Stimulated activated CD4-positive, alpha-beta T cell treated with anti-CD3 and anti-CD28 coated beads, Interleukin-4, amount 100 ng/mL, for 48 hours (primary cell): ENCODE measurements at places on chromosomes 7 and 10.

DNA sequence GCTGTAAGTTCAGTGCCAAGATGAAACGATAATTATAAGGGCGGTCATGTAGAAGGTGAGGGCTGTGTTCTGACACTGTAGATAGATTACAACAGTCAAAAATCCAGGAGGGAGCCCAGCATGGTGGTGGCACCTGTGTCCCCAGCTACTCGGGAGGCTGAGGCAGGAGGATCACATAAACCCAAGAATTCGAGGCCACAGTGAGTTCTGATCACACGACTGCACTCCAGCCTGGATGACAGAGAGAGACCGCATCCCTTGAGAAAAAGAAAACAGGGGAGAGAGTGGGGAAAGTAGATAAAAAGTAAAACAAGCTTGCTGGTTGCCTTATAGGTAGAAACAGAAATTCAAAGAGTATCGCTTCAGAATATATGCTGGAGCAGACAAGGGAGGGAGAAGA is 52.1 kb downstream of the KCNH2 start:
- DNase-seq: no peak

GRCh38 chr10:3067118-3067858 is at the start of gene PFKP:
Gene PFKP (plus strand): TSS chr10:3067548. CDS start chr10:3067596, 48 bp downstream.
- peak; percentile 59 for DNase-seq

GRCh38 chr7:80347173-80347572 is 164.7 kb downstream of the GNAT3 start:
- DNase-seq: no peak

- DNase-seq: no peak
Observed at GRCh38 chr10:111118758-111119157, 41.9 kb downstream of the ADRA2A start.

DNA sequence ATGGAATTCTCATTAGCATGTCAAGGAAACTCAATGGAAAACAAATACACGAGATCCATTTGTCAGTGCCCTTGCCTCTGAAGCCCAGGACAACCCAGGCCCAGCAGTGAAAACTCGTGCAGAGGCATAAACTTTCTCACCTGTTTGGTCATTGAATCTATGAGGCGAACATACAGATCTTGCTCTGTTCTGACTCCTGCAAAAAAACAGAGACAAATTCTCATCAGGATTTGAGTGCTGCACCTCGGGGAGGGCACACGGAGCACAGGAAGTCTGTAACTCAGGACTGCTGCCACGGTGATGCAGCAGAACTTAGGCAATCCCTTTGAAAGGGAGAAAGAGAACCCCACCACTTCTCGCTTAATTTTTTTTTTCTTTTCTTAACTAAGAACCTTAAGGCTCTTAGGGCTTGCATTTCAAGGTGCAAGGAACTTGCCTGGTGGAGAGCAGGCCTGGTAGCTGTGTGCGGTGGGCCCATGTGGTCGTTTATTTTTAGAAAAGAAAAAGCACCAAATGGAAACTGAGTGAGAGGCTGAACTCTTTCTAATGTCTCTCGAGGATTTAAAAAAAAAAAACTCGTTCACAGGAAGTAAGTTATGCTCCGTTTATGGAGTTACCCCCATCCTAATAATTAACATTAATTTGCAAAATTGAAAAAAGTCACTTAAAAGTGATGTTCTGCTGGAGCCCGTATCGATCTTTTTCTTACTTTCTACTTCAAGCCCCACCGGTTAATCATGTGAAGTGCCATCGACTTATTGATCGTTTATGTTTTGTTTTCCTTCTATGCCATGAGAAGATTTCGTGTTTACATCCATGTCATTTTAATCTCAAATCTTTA is 1.8 kb downstream of the EBF3 start:
- no peak for DNase-seq

- no peak for DNase-seq
Observed at GRCh38 chr7:10468908-10469307, 504.8 kb upstream of the PHF14 start.

DNA sequence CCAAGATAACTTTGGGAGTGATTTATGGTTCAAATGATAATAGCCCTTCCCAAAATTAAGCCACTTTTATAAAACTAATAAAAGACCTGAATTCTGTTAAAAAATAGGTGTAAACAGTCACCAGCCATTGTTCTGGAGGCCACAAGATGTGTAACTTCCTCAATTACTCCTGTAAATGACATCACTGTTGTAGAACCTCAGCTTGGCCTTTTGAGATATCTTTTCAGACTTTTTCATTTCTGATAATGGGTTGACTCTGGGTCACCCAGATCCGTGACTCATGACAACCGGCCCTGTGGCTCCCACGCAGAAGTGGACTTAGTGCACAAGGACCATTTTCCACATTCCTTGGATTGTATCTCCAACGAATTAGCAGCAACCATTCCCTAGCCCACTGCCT is 106.6 kb downstream of the DKK1 start:
- no peak for DNase-seq

DNA sequence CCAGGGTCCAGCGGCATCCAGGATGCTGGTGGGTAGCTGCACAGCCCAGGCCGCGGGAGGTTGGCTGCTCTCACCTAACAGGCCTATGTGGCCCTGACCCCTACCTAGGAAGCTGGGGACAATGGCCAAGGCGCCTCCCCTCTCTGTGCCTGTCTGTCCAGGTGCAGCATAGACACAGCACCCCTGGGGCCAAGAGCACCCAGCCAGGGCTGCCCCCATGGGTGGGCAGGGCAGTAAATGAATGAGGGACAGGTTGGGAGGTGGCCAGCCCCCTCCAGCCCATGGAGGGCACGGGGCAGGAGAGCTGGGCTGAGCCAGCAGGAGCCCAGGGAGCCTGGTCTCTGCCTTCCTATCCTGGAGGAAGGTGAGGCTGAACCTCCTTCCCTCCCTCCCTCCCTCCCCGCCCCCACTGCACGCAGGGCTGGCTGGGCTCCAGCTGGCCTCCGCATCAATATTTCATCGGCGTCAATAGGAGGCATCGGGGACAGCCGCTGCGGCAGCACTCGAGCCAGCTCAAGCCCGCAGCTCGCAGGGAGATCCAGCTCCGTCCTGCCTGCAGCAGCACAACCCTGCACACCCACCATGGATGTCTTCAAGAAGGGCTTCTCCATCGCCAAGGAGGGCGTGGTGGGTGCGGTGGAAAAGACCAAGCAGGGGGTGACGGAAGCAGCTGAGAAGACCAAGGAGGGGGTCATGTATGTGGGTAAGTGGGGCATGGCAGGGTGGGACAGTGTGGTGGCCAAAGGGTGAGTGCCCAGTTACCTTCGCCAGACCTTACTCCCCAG is at the start of gene SNCG:
Gene SNCG (plus strand): TSS at position 484 of the 785 bp plus-strand sequence. CDS start 99 bp downstream, at position 583.
- no peak for DNase-seq

GRCh38 chr7:31791881-31792280 is 104.9 kb downstream of the PPP1R17 start:
- DNase-seq: no peak

GRCh38 chr10:96998329-96998888 is 166.3 kb downstream of the LCOR start:
- no peak for DNase-seq

GRCh38 chr10:52632591-52632990 is 140.0 kb downstream of the MBL2 start:
- DNase-seq: no peak

- no peak for DNase-seq
Observed at GRCh38 chr7:37765872-37766525, 82.4 kb upstream of the NME8 start.

- no peak for DNase-seq
Observed at GRCh38 chr7:131061158-131061557, 266.5 kb upstream of the MKLN1 start.

GRCh38 chr10:4214908-4215307 is 429.9 kb upstream of the KLF6 start:
- no peak for DNase-seq

- no peak for DNase-seq
Observed at GRCh38 chr7:16688249-16688648, 42.3 kb downstream of the BZW2 start.

DNA sequence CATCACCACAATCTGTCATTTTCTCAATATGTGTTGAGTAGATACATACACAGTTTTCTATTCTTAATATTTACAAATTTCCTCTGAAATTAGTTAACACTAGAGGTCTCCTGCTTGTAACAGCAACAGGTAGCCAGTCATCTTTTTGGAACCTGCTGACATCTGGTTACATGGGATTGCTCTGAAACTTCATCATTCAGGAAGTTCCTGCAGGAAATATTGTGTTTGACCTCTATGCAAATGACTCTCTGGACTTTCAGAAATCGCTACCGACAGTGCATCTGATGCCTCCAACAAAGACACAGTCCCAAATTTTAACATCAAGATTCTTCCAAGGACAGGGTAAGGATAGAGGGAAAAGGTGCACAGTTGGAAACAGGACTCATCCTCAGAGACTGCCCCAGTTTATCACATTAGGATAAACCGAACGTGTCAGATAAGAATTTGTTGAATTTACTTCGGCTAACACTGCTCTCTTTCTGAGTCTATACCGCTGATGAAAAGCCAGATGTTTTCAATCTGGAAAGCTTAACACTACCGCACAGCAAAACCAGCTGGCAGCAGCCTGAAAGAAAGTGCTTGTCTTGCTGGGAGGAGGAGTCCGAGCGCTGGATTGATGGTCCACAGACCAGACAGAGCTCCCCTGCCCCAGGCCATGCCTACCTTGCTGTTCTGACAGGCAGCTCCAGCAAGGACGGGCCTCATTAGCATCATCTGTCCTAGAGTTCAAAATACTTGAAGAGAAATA is 633.4 kb downstream of the PARD3 start:
- DNase-seq: no peak
